ENCODE measurements at places on chromosomes 3 and 15. TPM values are rescaled to one million over a fixed set of nuclear protein-coding genes. Genes with fewer than 3 reads are reported as not detected.

DNA sequence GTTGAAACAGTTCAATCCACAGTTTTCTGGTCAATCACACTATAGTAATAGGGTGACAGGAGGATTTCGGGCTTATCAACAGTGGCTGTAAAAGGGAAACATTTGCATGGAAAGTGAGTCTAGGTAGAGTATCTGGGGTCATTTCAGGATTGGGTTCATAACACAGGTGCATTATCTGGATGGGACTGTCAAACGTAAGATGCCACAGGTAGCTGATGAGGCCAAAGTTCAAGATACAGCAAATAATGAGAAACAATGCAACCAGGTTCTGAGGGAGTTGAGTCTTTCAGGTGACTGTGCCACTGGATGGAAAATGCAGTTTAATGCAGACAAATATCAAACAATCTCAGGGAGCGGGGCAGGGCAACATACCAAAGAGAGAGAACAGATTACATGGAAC is 62.2 kb downstream of the WDR76 start:
- DNase-seq = no peak

- DNase-seq = peak; percentile 62
Observed at GRCh38 chr3:136811701-136812100, 7.2 kb upstream of the SLC35G2 start.

GRCh38 chr3:112963683-112964082 is 11.2 kb downstream of the CD200R1 start:
- no peak for DNase-seq

DNA sequence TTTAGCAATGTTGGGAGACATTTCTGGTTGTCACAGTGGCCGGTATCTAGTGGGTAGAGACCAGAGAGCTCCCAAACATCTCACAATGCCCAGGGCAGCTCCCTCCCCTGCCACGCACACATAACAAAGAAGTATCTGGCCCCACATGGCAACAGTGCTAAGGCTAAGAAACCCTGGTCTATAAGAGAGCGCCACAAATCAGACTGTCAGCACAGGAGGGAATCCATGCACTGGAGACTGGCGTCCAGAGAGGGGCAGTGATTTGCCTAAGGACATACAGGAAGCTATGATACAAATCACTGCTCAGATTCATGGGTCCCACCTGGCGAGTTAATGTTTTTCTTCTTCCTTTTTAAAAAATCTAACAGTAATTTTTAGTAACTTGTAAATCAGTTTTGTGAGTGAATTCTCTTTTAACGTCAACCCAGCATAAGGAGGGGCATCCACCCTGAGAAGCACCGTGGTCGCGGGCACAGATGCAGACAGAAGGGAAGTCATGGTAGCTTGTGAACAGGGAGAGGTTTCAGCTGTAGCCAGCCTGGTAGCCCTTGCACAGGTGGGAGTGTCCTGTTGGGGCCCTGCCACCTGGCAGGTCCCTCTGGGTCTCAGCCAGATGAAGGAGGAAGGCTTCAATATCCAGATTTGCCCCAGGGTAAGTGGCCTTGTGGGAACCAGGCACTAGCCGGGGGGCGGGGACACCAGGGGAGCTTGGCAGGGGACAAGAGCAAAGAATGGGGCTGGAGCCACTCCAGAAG is 8.7 kb downstream of the ISG20 start:
- peak; percentile 22 for DNase-seq

GRCh38 chr15:67031331-67031730 is 34.1 kb upstream of the SMAD3 start:
- no peak for DNase-seq

DNA sequence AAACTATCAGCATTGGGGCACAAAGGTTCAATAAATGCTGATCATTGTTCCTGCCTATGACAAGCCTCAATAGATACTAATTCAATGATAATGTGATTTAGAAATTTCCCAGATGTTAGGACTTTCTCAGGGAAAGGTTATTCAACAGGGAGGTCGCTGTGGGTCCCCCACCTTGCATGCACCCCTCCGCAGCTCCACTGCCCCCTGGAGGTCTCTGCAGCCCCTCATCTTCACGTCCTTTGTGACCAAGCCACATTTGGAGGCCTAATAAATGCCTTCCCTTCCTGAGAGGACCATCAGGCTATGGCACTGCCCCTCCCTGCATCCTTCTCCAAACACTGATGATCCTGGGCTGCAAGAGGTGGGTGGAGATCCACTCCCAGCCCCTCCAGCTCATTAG is 50.2 kb downstream of the NOX5 start:
- DNase-seq = peak; percentile 26

DNA sequence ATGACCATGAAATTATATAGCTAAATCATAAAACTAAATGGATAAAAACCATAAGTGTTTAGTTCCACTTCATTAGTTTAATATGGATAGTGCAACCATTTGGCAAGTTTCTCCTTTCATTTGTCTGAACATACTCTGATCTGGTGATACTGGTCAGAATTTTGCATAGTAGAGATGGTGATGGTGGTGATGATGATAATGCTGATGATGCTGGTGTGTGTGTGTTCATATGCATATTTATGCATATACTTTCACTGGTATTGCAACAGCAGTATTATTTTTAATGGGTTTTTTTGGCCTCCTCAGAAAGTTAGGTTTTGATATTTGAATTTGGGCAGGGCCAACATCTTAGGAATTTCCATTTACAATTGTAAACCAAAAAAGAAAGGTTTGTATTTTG is 76.4 kb downstream of the SLMAP start:
- DNase-seq = no peak

GRCh38 chr3:63918321-63918720 is 6.1 kb upstream of the SCAANT1 start:
- no peak for DNase-seq

- no peak for DNase-seq
Observed at GRCh38 chr3:159899166-159899565, 89.5 kb upstream of the IL12A start.

DNA sequence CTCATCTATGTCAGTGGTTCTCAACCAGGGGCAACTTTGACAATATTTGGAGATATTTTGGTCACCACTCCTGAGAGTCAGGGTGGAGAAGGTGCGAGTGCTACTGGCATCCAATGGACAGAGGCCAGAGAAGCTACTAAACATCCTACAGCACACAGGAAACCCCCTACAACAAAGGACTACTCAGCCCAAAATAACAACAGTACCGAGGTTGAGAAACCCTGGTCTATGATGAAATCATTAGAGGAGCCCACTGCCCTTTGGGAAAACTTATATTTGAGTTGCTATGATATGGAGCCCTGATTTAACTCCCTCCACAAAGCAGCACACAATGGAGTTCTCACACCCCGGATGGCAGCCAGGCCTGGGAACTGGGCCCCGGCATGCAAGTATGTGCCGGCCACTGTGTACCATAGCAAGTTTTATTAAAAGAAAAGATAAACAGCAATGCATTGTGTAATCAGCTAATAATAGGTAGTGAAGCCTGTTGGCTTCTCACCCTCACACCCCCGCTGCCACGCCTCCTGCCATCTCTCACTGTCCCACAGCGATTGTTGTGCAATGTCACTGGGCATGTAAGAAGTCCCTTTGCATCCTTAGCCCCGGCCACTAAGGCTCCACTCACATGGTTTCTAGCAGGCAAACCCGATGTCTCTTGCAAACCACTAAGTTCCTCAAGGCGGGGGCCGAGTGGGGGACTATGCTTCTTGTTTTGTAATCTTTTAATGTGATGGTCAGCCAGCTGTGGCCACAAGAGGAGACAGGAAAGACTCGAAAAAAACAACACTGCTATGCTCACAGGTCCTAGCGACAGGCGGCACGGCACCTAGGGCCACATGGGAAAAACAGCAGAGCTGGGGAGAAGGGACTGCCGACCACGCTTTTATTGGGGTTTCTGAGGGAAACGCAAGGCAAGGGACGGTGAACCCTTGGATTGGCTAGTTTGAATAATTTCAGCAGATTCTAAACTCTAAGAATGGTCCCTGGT is 110.0 kb downstream of the AQP9 start:
- no peak for DNase-seq

- no peak for DNase-seq
Observed at GRCh38 chr3:110390372-110390771, 681.2 kb upstream of the NECTIN3 start.

DNA sequence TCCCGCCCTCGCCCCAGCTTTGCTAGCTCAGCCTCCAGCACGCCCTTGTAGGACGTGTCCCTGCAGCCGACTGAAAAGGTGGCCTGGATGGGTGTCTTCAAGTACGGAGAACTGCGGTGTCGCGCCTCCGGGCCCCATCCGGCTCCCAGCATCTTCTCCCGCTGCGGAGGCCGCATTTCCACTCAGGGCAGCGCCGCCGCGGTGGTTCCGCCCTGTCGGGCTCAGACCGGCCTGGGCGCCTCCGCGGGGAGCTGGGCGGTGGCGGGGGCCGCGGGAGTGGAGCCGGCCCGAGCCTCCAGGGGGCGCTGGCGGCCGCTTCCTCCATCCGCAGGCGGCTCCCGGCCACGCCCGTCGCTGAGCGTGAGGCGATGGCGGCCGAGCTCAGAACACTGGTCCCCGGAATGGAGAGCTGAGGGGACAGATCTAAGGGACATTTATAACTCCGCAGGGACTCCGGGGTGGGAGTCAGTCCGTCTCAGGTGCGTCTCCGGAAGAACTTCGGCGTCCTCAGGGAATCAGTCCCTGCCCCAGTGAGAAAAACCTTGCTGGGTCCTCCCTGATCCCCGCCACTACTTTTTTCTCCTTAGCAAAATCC is 13.6 kb upstream of the SMCO1 start:
- DNase-seq = peak; percentile 86

DNA sequence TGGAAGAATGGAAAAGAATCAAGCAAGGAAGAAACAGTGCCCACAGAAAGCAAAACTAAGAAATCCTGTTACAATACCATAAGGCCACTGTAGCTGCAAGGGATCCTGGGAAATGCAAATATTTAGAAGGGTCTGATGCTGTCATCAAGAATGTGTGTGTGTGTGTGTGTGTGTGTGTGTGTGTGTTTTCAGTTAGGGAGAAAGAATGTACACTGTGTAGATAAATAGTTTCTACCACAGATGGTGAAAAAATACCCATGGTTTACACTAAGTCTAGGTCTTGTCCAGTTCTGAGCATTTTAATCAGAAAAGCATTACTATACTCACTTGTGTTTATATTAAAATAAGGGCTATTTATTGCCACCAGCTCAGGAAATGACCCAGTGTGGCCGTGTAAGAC is 355.0 kb downstream of the RBMS3 start:
- DNase-seq = no peak

- DNase-seq = no peak
Observed at GRCh38 chr3:28057539-28057938, 183.9 kb upstream of the CMC1 start.

The DUOXA2 gene
- not detected for total RNA-seq

The LRRK1 gene
- total RNA-seq = 4.0 TPM

The DNASE1L3 gene
- total RNA-seq = not detected

The NUP210 gene
- 48.8 TPM for total RNA-seq

The MAN2A2 gene
- total RNA-seq = 27.4 TPM

The PRC1 gene
- total RNA-seq = 75.7 TPM

The MCF2L2 gene
- total RNA-seq = 6.4 TPM

The H1-8 gene
- total RNA-seq = not detected

The CHMP2B gene
- total RNA-seq = 39.3 TPM
